ENCODE measurements at places on chromosomes 13 and 19.

DNA sequence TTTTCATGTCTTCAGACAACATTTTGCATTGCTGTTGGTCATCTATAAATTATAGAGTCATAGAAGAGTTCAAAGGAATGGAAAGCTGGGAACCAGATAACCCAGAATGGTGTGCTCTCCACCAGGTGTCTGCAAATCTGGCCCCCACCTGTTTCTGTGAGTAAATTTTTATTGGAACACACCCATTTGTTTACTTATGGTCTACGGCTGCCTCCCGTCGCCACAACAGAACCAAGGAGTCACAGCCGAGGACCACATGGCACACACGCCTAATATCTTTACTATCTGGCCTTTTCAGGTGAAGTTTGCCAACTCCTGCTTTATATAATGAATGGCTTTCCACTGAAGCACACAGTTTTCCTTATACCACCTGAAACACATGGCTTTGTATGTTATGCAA is 58.2 kb downstream of the EFNB2 start:
- no peak for DNase-seq

GRCh38 chr19:29674374-29675119 is 9.3 kb downstream of the PLEKHF1 start:
- DNase-seq, result no peak

GRCh38 chr19:43779820-43780219 is 953 bp downstream of the KCNN4 start:
- no peak for DNase-seq

DNA sequence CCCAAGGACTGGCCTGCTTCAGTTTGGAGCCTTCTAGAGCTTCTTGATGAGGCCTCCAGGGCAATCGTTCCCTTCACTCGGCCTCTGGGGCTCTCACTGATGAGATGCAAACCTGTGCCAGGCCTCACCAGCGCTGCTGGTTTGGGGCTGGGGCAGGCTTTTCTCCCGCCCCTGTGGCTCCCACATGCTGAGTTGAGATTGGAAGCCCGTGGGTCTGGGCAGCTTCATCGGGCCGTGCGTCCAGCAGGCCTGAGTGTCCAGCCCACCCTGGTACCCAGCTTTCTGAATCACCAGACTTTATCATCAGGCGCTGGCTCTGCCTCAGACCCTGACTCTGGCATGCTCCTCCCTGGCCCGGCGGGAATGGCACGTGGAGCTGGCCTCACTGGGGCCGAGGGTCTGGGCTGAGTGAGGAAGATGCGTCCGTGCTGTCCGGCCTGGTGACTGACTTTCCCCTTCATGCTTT is 4.3 kb downstream of the CALM3 start:
- no peak for DNase-seq

- DNase-seq, result peak; percentile 13
These were observed 2.6 kb downstream of the POU2F2 start for GRCh38 chr19:42129399-42130253.

DNA sequence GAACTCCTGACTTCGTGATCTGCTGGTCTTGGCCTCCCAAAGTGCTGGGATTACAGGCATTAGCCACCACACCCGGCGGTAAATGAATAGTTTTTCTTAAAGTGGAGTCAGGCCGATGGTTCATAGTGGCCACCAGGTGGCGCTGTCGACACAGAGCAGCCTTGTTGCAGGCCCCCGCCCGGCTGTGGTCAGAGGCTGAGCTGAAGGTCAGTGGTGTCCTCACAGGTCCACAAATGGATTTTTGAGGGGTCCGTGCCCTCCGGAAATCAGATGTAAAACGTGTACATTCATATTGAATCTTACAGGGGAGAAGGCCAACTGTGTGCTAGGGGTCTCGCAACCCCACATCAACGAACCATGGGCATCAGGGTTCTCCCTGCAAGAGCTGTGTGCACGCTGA is 13.4 kb upstream of the WDR18 start:
- DNase-seq, result no peak

DNA sequence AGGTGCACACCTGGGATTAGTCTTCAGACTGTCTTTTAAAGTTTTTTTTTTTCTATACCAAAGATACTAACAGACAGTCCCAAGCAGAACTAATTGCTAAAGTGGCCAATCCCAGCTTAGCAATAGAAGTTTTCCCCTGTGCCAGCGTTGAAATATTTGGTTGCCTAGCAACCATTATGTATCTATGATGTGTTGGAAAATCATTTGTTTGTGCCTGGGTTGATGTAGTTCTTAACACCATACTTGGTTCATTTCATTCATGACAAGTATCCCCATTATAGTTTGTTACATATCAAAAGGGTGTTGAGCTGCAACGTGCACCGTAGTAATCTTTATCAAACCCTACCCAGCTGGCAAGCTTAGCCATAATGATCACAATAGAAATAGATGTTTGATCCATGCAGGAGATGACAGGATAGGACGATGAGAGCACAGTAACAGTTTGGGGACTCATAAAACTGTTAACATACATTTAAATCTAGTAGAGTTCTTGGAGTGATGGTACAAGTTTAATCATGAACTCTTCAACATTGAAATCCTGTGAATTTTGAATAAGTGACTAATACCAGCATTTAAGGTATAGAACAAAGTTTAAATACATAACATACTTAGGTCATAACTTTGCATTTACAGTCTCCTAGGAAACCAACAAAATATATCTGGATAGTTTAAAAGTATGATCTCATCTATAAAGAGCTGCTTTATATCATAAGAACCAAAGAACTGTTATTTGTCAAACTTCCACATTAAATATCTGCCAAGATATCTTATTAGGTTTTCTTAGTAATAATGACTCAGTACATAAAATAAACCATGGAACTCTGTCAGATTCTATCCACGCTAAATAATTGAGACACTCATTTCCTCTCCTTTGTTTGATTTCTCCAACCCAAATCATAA is 73.4 kb downstream of the MBNL2 start:
- no peak for DNase-seq

DNA sequence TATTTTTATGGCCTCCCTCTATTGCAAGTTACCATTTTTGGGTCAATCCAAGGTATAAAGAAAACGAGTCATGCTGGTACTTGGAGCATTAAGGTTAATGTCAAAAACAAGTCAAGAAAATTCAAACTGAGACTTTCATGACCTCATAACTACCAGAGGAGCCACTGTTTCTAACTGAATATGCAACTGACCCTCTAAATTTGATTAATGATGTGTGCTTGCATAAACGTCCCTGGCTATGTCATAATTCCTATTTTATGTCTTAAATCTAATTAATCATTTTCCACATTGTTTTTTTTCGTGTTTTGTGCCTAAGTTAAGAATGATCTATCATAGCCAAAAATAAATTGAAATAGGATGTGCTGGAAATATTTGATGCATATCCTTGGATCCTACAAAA is 396.7 kb upstream of the GPC6 start:
- DNase-seq, result no peak

DNA sequence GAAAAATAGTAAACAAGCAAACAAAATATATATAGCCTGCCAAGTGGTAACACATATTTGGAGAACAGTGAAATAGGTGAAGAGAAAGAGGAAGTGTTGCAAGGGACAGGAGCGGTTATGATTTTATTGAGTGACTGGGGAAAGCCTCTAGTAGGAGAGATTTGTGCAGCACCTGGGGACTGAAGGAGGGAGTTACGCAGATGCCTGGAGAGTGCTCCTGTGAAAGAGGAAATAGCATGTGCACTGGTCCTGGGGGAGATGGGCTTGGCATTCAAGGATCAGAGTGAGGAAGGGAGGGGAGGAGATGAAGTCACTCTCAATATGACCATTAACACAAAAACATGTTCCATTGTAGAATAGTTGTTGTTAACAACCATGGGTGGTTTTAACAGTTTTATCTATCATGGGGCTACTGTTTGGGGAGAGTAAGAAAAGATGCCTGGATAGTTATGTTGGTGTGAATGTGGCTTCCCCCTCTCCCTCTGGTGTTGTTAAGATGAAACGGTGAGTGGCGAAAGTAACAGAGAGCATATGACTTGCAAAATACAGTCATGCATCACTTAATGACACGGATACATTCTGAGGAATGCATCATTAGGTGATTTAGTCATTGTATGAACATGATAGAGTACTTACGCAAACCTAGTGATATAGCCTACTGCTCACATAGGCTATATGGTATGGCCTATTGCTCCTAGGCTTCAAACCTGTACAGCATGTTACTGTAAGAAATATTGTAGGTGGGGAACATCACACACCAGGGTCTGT is 251.7 kb upstream of the ARGLU1 start:
- no peak for DNase-seq

- no peak for DNase-seq
These were observed 24.4 kb downstream of the IL17D start for GRCh38 chr13:20727856-20728255.

- DNase-seq, result no peak
These were observed 27.9 kb downstream of the MIPEP start for GRCh38 chr13:23861310-23861709.
